Amniotic epithelial cell (primary cell): ENCODE measurements at places on chromosomes 12 and 14.
A peak's percentile ranks its signal among the peaks of the same experiment; 100 is the strongest.

DNA sequence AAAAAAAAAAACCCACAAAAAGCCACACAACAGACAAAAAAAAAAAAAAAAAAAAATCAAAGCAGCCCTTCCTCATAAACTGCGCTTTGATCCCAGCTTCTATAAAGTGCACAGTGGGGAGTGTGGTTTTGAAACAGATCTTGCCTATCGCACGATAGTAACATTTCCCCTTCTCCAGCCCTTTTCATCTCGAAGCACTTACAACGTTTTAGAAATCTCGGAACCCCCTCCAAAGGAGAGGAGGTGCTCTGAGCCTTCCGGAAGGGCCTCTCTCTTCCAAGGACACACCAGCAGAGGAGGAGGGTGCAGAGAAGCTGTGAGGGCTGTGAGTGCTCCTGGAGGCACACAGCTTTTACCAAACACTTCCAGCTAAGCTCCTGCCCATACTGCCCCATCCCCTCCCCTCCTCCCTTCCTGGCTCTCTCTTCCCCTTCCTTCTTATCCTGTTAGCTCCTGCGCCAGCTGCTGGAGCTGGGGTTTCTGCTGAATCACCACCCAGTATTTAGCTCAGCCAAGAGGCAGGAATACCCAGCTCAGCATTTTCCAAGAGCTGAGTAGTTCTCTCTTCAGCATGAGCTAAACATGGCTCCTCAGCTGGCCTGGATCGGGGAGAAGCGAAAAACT lies 28.4 kb downstream of the SLC7A8 start:
- DNase-seq = peak; percentile 97

GRCh38 chr14:103072595-103073366 lies 11.2 kb upstream of the LBHD2 start:
- no peak for DNase-seq

GRCh38 chr14:21050597-21050996 lies 7.0 kb upstream of the RNASE8 start:
- no peak for DNase-seq

DNA sequence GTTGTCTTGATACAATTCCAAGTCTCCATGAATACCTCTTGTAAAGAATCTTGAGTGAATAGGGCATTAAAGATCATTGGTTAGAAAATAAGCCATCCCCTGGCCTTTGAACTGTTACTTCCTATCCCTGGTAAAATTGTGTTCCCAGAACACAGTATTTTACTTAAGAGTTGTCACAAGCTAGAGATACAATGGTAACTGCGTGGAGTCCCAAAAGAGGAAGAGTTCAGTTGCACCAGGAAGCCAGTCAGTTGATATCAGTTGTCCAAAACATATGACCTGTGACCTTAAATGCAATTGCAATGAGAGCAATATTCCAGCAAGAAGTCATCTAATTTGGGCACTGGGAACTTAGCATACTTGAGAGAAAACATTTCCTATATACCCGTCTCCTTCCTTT lies 117.3 kb downstream of the NEDD1 start:
- DNase-seq = no peak

DNA sequence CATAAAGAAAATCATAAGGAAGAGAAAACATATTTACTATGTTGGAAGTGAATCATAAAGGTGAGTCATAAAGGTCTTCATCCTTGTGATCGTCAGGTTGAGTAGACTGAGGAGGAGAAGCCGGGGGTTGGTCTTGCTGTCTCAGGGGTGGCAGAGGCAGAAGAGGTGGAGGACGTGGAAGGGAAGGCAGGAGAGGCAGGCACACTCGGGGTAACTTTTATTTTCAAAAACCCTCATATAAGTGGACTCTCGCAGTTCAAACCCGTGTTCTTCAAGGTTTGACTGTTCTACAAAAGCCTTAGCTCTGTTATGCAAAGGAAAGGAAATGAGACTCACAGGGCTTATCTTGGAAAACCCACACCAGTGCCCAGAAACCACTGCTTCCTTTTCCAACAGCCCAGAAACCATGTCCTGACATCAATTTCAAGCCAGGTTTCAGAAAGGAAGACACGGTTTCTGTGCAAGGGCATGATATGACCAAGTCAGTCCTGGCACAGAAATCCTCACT lies 14.0 kb downstream of the SMCO2 start:
- DNase-seq = peak; percentile 50

DNA sequence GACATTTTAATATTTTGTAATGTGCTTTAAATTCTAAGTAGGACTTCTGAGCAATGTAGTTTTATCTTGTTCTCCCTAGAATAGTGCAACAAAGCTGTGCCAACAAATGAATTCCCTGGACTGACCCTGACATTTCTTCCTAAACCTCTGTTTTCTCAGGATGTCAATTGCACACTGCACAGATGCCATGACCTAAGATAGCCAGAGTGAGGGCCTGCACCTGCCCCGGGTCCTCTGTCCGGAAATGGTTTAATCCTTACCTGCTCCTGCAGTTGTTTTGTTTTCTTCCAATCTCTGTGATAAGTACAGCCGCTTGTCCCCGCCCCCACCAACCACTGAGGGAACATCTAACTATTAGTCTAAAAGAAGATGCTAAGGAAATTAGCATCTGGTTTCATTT lies 831.5 kb downstream of the GALC start:
- DNase-seq = no peak

- DNase-seq = no peak
These were observed 163.1 kb downstream of the PPM1H start for GRCh38 chr12:62771828-62772227.

- no peak for DNase-seq
These were observed 193.5 kb upstream of the CNOT2 start for GRCh38 chr12:70049596-70050360.

DNA sequence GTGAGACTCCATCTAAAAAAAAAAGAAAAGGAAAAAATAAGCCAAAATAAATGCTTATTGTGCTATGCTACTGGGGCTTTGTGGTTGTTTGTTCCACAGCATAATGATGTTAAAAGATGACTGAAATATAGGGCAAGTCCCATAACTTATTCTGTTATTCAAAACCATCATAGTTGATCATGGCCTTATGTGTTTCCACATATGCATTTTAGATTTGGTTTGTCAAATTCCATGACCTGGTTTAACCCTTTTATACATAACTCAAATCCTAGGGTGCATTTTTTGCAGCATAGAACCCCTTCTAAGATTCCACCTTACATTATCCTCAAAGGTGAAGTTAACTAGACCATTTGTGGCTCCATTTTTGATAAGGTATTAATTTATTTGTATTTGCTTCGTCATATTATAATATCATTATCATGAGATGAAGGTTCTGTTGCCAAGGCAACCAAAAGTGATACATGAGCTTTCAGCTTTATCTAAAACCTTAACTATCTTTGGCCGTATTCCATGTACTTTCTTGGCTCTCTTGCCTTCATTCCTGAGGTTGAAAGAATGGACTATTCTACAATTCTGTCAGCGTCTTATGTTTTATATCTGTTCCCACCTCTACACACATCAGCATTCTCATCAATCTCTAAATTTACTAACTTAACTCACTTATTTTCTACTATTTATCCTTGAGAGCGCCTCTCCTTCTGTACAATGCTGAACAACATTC lies 138.7 kb upstream of the DYRK2 start:
- peak; percentile 96 for DNase-seq

GRCh38 chr12:117069926-117070900 lies 29.0 kb downstream of the TESC start:
- no peak for DNase-seq
